Cortex of kidney (tissue), 1 donor: ENCODE measurements at places on chromosomes 16 and 17.

DNA sequence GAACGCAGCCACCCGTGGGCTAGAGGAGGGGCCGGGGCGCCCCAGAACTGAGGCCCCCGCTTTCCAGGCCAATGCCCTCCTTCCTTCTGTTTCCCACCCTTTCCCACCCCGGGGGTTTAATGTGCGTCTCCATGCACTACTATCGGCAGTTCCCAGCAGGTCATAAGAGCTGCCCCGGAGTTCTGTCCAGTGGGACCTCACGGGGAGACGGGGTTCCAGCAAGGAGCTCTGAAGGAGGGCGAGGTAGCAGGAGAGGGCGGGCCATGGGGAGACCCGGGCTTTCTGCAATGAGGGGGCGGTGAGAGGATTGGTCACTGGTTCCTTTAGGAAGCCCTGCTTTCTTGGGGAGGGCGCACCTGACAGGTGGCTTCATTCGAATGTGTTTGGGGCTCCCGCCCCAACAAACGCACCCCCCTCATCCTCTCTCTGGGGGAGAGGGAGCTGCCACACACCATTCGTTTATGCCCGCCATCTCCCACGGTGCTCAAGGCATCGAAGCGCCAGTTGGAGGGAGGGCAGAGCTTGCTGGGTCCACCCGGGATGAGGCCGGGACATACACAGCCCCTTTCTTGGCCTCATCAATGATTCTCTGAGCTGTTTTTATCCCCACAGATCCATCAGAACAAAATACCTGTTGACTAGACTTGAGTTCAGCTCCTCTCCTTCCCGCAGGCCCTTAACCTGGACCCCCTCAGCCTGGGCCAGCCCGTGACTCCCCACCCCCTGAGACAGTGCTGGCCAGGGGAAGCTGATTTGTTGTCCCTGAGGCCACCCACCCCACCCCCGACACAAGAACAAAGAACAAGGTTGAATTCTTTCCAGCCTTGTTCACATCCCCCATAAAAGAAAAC, 44.1 kb downstream of the SLC7A5 start:
- DNase-seq: no peak

DNA sequence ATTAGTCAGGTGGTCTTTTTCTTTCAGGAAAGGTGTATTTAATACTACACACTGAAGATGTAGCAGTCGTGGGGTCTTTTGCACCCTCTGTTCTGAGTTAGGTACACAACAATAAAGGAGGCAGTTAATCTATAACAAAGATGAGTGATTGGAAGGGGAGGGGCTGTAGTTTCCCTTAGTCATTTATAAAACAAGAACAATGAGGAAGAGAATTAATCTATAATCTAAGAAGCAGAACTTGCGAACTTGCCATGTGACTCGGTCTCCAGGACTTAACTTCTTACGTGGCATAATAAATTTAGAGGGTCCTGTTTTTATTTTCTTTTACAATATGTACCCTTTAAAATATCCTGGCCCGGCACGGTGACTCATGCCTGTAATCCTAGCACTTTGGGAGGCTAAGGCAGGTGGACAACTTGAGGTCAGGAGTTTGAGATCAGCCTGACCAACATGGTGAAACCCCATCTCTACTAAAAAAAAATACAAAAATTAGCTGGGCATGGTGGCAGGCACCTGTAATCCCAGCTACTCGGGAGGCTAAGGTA, 8.6 kb upstream of the APPBP2 start:
- DNase-seq: no peak

DNA sequence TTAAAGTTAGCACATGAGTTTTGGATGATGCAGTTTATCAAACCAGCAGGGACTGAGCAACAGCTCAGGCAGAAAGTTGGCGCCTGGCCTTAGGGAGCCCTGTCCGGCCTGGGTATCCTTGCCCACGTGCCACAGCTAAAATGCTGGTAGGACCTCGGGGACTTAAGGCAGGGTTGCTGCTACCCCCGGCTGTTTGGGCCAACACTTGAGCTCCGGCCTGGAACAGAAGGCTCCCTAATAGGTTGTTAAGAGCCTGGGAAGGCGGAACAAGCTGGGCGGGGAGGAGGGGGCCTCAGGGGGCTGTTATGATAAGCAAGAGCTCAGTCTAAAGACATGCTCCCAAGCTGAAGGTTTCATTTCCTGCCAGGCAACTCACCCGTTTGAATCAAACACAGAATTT, 39.7 kb downstream of the CUEDC1 start:
- no peak for DNase-seq

- DNase-seq: no peak
Observed at GRCh38 chr16:30030841-30031413, at the start of gene TLCD3B. TLCD3B (minus strand) TSS chr16:30031271; CDS start chr16:30030527, 744 bp downstream.

DNA sequence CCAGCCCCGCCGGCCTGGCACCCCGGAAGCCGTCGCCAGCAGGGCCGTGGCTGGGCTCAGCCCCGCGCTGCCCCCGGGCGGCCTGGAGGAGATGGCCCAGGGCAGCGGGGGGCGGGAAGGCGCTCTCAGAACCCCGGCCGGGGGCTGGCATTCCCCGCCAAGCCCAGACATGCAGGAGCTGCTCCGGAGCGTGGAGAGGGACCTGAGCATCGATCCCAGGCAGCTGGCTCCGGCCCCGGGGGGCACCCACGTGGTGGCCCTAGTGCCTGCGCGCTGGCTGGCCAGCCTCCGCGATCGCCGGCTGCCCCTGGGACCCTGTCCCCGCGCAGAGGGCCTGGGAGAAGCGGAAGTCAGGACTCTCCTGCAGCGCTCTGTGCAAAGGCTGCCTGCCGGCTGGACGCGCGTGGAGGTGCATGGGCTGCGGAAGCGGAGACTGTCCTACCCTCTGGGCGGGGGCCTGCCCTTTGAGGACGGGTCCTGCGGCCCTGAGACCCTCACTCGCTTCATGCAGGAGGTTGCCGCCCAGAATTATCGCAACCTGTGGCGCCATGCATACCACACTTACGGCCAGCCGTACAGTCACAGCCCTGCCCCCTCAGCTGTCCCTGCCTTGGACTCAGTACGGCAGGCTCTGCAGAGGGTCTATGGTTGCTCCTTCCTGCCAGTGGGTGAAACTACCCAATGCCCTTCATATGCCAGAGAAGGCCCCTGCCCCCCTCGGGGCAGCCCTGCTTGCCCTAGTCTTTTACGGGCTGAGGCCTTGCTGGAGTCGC, 551 bp downstream of the WDR81 start:
- DNase-seq: no peak

DNA sequence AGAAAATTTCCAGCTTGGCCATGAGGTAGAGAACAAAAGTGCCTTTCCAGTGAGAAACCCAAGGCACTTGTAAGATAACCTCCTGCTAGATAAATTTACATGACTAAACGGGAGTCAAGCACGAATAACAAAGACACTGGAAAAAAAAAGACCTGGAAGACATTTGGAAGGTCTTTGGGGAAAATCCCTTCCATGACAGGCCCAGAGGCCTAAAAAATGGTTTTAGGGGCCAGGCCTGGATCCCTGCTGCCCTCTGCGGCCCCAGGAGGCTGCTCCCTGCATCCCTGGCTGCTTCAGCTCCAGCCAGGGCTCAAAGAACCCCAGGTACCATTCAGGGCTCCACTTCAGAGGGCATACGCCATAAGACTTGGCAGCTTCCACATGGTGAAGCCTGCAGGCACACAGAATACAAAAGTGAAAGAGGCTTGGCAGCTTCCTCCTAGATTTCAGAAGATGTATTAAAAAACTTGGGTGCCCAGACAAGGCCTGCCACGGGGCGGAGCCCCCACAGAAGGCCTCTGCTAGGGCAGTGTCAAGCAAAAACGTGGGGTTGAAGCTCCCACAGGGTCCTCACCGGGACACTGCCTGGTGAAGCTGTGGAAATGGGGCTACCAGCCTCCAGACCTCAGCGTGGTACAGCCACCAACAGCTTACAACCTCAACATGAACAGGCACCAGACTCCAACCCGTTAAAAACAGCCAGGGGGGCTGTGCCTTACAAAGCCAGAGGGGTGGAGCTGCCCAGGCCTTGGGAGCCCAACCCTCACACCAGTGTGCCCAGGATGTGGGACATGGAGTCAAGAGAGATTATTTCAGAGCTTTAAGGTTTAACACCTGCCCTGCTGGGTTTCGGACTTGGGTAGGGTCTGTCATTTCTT, 77.1 kb downstream of the SDK2 start:
- no peak for DNase-seq

GRCh38 chr16:85514598-85515318, 98.4 kb upstream of the GSE1 start:
- no peak for DNase-seq

DNA sequence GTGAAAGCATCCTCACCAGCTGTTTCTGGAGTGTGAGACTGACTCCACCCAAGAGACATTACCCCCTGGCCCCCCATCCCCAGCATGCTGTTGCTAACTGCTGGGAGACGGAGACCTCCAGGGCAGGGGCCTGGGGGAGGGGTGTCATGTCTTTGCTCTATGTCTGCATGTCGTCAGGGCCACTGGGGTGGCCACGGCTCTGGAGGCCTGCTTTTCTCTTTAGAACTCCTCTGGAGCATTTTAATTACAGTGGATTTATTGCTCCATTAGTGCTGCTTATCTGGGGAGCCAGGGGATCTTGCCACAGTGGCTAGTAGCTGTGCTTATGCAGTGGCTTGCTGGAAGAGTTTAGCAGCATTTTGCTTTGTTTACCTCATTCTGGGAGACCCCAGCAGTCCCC, 32.3 kb downstream of the CLEC16A start:
- DNase-seq: no peak

- DNase-seq: no peak
Observed at GRCh38 chr16:70663524-70664324, 17.4 kb downstream of the IL34 start.

DNA sequence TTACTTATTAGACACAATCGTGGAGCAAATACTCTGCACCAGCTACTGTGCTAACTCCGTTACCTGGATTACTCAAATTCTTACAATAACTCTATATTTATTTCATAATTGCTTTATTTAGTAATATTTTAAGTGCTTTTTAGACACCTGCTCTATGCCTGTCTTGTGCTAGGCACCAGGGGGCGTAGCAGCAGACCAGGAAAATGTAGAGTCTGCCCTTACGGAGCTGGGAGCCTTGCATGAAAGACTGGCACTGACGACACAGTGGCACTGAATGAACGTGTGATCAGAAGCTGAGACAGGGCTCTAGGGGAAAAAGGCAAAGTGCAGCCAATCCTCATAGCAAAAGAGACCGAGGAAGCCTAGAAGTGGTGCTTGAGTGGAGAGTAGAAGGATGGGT, 486.5 kb downstream of the CDH13 start:
- DNase-seq: no peak

DNA sequence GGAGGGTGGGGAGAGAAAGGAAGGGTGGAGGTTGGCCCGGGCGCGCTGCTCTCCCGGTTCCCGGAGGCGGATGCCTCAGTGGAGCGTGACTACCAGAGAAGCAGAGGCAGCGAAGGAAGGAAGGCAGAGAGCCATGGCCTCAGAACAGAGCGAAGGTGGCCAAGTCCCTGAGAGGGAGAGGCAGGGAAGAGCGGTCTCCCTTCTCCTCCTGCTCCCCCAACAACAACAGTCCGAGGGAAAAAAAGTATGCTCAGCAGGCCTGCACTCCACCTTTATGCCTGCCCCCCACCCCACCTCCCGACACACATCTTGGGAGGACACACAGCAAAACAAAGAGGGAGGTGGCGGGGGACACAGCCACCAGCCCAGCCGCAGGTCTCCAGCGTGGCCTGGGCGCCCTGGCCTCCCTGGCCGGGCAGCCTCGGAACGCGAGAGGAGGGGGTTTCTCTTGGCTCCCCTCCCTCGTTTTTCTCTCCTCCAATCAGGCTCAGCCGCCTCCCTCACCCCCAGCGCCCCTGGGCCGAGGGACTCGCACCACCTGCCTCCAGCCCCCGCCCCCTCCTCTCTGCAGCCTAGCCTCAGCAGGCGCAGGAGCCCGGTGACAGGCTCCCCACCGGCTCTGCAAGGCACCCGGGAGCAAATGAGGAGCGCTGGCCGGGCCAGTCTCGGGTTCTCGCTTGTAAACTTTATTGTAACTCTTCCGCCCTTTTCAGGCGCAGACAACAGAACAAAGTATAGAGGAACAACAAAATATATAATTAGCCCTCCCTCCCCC, 1.1 kb upstream of the HOXB7 start:
- DNase-seq: no peak

DNA sequence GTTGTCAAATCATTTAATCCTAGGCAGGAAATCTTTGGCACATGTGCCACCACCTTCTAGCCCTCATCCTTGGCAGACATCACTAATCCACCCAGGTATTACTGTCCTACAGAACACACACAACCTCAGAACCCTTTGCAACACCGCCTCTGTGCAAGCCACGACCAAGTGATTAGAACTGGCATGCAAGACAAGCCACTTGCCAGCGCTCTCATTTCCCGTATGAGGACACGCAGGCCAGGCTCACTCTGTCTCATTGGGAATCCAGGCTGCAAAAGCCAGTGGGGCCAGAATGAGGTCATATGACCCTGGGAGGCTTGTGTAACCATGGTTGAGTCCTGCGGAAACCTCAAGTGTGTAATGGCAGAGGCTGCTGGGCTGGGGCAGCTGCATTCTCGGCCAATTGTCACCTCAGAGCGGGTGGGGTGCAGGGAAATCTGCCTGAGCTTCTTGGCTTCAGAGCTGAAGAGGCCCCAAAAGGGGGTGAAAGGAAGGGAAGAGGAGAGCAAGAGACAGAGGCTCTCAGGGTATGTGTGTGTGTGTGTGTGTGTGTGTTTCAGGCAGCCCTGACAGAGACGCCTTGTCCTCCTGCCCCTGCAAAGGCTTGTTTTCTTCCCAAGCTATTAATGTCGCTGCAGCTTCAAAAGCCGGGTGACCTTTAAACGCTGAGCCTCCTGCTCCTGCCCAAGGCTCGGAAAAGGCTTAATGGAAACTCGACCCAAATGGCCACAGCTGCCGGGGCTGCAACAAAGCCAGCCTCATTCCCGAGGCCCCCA, 43.2 kb upstream of the MRPS23 start:
- no peak for DNase-seq

DNA sequence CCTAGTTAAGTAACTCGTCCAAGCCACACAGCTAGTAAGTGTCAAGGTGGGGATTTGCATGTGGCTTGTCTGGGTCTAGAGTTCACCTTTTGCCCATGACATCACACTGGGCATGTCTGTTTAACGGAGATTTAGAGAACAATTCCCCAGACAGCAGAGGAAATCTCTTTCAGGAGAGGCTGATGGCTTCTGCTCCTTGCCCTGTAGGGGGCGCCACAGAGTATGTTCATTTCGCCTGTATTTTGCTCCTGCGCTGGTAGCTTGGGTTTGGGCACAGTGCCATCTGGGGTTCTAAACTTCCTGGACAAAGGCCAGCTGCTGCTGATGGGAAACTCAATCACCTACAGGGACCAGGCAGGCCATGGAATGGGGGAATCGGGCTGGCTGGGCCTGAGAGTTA, 20.4 kb downstream of the OTOA start:
- no peak for DNase-seq

GRCh38 chr17:63641692-63642448, 19.7 kb downstream of the MAP3K3 start:
- DNase-seq: no peak

- no peak for DNase-seq
Observed at GRCh38 chr16:11742093-11742535, 543 bp downstream of the TXNDC11 start.

DNA sequence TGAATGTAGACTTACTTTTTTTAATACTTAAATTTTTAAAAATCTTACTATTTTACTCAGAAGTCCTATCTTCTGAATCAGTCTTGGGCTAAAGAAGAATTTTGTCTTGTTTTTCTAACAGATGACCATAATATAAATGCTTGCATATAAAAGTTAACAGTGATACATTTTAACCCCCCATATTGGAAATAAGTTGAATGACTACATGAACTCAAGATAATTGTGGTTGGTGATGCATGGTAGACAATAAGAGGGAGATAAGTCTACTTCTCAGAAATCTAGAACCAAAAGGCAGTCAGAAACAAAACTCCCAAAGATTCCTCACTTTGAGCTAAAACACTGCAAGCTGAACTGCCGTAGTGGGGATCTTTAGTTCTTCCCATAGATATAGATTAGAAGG, 868.4 kb upstream of the SOX9 start:
- DNase-seq: no peak

GRCh38 chr17:55177855-55178217, 86.9 kb upstream of the HLF start:
- no peak for DNase-seq
